Stimulated activated CD4-positive, alpha-beta T cell treated with anti-CD3 and anti-CD28 coated beads, Interleukin-1b, Interleukin-23, amount 100 ng/mL, for 1 hour (primary cell): ENCODE measurements at places on chromosomes 4 and X.

- no peak for DNase-seq
Measured at GRCh38 chr4:20158195-20158594, 93.5 kb upstream of the SLIT2 start.

- DNase-seq: no peak
Measured at GRCh38 chr4:139904406-139904805, 238.8 kb downstream of the MGST2 start.

DNA sequence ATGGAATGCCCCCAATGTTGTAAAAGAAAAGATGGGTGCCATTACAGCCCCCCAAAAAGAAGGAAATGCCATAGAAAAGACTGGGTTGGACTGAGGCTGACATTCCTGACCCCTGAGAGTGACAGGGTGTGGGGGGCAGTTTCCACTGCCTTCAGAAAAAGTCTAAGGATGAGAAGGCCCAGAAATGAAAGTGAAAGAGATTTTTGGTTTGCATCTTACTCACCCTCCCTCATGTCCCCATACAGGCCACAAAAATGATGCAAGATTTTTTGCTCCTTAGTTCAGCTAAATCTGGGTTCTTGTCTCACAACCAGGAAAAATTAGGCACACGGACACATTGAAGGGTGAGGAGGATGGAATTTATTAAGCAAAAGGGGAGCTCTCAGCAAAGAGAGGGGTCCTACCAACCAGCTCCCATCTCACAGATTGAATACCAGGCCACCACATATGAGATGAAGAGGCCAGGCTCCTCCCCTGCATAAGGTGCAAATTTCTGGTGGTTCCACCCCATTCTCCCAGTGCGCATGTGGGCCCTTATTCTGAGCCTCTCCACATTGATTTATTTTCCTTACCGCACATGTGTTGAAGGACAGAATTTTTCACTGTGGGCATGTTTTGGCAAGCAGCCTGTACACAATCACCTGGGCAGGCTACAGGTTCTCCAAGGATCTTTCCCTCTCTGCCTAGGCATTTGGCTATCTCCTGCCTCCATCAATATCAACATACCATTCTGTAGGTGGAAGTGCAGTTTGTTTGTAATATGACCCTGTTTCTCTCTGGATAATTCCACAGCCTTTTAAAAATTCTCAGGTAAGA, 18.8 kb downstream of the PPP4R3C start:
- DNase-seq: no peak

- DNase-seq: no peak
Measured at GRCh38 chr4:157271166-157271869, 50.8 kb downstream of the GRIA2 start.
